ENCODE measurements at places on chromosomes 11 and 22. TPM values are rescaled to one million over a fixed set of nuclear protein-coding genes. Genes with fewer than 3 reads are reported as not detected.

CARD18 gene
- total RNA-seq, result not detected

DNA sequence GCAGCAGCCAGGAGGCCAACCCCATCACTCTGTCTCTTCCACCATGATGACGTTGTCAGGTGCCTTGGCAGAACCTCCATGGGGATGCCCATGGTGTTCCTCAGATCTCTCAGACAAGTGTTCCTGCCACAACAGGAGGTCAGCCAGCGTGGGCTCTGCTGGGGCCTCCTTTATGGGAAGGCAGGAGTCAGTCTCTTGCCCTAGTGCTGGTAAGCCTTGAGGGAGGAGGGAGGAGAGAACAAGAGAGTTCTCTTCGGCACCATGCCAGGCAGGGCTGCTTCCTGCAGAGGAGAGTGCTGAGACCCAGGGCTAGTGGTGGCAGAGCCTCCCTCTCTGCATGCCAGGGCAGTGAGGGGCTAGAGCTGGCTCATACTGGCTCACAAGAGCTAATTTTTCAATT is 32.5 kb downstream of the GNAZ start:
- no peak for DNase-seq

DNA sequence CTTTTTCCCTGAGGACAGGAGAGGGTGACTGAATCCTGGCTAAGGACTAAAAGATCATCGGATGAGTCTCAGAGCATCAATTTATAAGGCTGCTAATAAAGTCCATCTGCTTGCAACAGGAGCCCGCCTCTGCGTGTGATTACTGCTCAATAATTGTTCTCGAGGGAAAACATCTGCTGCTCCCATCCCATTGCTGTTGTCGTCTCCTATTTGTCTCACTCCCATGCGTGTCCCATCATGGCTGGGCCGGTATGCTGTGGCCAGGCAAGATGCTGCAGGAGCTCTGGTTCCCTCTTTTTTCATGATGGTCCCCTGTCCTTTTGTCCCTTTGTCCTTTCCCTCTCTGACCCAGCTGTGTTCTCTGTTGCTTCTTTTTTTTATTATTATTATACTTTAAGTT is 121.2 kb downstream of the SPATA19 start:
- DNase-seq, result no peak

DNA sequence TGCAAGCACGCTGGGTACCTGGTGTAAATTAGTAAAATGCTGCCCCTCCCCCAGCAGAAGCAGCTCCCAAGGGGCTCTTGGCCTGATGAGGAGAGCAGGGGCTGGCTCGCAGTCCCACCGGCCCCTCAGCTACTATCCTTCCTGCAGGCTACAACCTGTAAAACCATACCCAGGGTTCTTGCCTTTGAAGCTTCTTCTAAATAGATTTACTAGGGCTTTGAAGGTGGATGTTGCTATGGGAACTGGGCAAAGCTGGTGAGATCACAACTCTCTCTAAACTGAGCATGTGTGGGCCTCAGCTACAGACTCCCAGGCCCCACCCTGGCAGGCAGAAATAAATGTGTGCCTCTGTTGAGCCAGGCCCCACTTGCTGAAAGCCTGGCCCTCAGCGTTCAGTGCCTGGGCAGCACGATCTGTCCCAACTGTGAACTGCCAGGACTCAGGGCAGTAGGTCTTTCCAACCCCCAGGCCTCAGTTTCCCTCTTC is 18.5 kb downstream of the CD5 start:
- no peak for DNase-seq

DNA sequence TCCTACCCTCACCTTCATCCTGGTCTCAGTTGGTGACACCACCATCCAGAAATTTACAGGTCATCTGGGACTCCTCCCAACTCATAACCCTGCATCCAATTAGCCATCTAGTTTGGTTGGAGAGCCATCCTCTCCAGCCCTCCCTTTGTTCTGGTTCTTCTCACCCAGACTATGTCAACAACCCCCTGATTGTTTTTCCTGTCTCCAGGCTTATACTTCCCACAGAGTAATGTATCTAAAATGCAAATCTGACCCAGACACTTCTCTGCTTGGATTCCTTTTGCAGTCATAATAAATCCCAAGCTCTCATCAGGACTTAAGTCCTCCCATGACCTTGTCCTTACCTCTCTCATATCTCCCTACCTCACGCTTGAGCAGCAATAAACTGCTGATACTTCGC is 3.0 kb downstream of the TTC12 start:
- DNase-seq, result no peak

GUCY1A2 gene
- 9.6 TPM for total RNA-seq

GRCh38 chr11:112553205-112553731 is 292.6 kb upstream of the PLET1 start:
- no peak for DNase-seq

- no peak for DNase-seq
Observed at GRCh38 chr22:25485626-25486545, 78.6 kb upstream of the GRK3 start.

LRRC56 gene
- 0.20 TPM for total RNA-seq

HBE1 gene
- not detected for total RNA-seq

GRCh38 chr11:57287884-57288283 is 36.9 kb downstream of the TNKS1BP1 start:
- no peak for DNase-seq

OR51A7 gene
- not detected for total RNA-seq

DNA sequence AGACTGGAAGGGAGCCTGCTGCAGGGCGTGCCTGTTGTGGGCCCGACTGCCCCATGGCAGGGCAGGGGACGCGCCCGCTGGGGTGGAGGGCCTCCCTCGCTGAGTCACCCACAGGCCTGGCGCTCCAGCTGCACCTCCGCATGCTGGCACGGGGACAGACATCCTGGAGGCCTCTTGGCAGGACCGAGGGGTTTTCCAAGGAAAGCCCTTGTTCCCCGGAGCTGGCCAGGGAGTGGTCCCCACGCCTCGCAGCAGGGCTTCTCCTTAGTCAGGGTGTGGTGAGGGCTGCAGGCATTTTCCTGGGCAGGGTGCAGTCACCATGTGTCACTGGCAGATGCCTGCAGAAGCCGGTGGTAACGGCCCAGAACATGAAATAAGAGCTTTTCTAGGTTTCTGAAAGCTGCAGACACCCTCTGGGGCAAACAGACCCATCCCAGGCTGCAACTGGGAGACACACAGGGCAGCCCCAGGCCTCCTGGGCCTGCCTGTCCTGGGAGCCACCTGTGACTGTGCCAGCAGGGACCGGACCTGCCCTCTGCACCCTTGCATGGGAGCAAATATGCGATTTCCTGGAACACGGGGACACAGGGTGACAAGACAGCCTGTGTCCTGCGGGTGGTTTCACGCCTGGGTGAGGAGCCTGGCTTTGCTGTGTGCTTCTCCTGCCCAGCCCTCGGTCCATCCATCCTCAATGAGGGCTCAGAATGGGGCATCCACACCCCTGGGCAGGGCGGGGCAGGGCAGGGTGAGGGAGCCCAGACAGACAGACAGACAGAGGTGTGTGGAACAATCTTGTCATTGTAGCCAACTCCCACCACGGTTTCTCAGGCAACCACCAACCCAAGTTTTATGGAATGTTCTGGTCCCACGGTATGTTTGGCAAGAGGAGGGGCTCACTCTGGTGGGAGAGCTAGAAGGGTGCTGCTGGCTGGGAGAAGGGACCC is 43.2 kb upstream of the FADD start:
- DNase-seq, result no peak

- DNase-seq, result no peak
Observed at GRCh38 chr11:75570559-75571139, 8.6 kb downstream of the SERPINH1 start.

- no peak for DNase-seq
Observed at GRCh38 chr11:96324912-96325311, 18.1 kb downstream of the MAML2 start.

DNA sequence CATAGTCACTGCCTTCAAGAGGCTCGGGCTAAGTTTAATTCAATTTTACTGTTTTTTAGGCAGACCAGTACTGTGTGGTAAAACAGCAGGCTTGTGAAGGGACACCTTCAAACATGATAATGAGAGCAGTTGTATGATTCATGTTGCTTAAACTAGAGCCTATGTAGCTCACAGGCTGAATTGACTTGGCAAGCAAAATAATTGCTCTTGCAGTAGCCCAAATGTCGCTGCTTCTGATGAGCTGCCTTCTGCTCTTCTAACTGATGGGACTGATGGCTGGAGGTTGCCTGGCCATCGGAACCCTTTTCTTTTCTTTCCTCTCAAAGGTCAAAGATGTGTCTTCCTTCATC is 137.6 kb downstream of the MAML2 start:
- no peak for DNase-seq

DNA sequence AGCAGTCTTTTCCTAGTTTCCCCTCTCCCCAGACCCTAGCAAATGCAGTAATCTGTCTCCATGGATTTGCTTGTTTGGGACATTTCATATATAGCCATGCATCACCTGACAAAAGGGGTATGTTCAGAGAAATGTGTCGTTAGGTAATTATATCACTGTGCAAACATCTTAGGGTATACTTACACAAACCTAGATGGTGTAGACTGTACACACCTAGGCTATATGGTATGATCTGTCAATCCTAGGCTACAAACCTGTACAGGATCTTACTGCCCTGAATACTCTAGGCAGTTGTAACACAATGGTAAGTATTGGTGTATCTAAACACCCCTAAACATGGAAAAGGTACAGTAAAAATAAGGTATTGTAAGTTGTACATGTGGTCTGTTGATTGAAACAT is 23.8 kb downstream of the QSER1 start:
- DNase-seq, result no peak

GAS2L1 gene
- 16.3 TPM for total RNA-seq

DNA sequence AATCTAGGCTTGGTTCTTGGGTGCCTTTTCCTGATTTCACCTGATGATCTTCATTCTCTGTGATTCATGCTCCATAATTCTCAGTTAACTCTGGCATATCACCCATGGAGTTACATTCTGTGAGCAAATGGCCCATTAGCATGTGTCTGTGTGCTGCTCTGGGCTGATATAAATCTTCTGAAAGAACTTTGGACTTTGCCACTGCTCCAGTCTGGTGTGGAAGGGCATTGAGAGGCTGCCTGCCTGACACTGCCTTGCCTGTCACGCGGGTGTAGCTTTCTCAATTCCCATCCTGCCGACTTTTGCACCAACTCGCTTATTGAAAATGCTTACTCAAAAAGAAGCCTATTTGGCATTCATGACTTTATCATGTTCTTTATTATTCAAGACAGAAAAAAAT is 42.2 kb downstream of the FAT3 start:
- DNase-seq, result no peak

GRCh38 chr11:126868741-126869140 is 131.8 kb downstream of the KIRREL3 start:
- DNase-seq, result no peak

SPTBN2 gene
- total RNA-seq, result 0.96 TPM
